Trophoblast cell (in vitro differentiated cells and primary cell): ENCODE measurements at places on chromosomes 1 and 21.

GRCh38 chr1:30649321-30649991, 73.9 kb downstream of the MATN1 start:
- DNase-seq, result no peak

DNA sequence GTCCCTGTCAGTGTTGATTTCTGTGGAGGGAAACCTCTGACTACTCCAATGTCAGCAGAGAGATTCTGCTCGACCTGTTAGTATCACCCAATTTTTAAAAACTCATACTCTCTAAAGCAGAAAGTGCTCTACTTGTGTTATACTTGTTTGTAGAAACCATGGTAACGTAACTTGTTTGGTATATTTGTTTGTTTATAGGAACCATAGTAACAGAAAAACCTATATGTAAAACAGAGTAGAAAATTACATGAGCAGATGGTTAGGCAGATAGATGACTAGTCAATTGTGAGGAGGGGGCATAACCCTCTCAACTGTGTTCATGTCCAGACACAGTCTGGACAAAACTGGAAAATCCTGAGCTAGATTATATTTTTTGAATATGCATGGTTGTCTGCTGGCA, 6.7 kb downstream of the TRIM45 start:
- DNase-seq, result no peak

DNA sequence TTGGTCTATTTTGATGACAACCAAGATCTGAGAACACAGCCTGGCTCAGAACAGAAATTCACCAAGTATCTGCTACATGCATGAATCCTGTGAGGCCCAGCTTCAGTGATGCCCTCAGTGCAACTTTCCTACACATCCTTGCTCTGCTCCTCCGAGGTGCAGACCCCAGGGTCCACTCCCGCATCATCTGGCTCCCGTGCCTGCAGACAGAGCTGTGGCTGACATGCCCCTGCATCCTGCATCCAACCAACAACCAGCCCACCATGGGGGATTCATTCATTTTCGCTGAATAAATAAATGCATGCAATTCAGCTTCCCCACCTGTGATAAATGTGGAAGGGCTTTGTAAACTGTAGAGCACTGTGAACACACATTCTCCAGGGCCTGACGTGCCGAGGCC, 112.3 kb downstream of the GLIS1 start:
- DNase-seq, result no peak

- DNase-seq, result no peak
Observed at GRCh38 chr21:33332143-33332542, 7.4 kb downstream of the IFNAR1 start.

- peak; percentile 38 for DNase-seq
Observed at GRCh38 chr1:7526196-7526866, 244.8 kb upstream of the VAMP3 start.

DNA sequence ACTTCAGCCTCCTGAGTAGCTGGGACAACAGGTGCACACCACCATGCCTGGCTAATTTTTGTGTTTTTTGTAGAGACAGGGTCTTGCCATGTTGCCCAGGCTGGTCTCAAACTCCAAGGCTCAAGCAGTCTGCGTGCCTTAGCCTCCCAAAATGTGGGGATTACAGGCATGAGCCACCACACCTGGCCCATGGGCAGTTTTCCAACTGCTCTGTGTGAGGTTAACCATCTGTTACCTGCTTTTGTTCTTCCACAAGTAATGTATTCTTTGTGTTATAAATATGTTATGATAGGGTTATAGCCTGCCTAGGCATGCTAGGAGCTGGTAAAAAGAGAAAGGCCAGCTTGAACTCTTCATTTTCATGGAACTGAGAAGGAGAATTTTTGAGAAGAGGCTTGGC, 30.7 kb downstream of the TUFT1 start:
- no peak for DNase-seq
